ENCODE measurements at places on chromosomes 4 and X. TPM values are rescaled to one million over a fixed set of nuclear protein-coding genes. Genes with fewer than 3 reads are reported as not detected.

Gene MID1
- 8.5 TPM for total RNA-seq

Gene TMPRSS11F
- not detected for total RNA-seq

Gene UGT2B10
- total RNA-seq = not detected

Gene LRP2BP
- total RNA-seq = 0.49 TPM

Gene C1QTNF7
- total RNA-seq = 0.16 TPM

Gene NLGN3
- total RNA-seq = 0.49 TPM

Gene BMP3
- total RNA-seq = 0.16 TPM

Gene TSPAN7
- not detected for total RNA-seq

Gene USP17L22
- not detected for total RNA-seq

Gene AVPR2
- not detected for total RNA-seq

Gene DBET
- total RNA-seq = not detected

Gene CLDN2
- not detected for total RNA-seq

Gene CLCN4
- total RNA-seq = 5.0 TPM

Gene UGT2A1
- not detected for total RNA-seq

Gene SLC16A2
- total RNA-seq = 29.9 TPM

Gene PCDH10
- 7.5 TPM for total RNA-seq

Gene VCX2
- not detected for total RNA-seq

Gene CRLF2
- total RNA-seq = not detected

Gene RPS6KA6
- 4.0 TPM for total RNA-seq

Gene ABCG2
- total RNA-seq = 0.49 TPM

Gene ADAD1
- total RNA-seq = not detected

Gene PLXNB3
- total RNA-seq = 7.7 TPM

Gene CFAP47
- not detected for total RNA-seq

Gene SSX1
- total RNA-seq = not detected

Gene SH2D1A
- total RNA-seq = not detected

Gene SLC30A9
- 56.8 TPM for total RNA-seq

Gene RGN
- 4.0 TPM for total RNA-seq

Gene SLITRK2
- total RNA-seq = not detected

Gene DKK2
- total RNA-seq = 29.7 TPM

Gene S100P
- not detected for total RNA-seq

Gene MAPK10
- total RNA-seq = 10.9 TPM

Gene CAPN6
- total RNA-seq = 0.16 TPM

Gene SLC7A11
- total RNA-seq = 43.5 TPM

Gene RIPPLY1
- total RNA-seq = not detected

Gene XAGE2
- total RNA-seq = not detected
